ENCODE measurements at places on chromosomes 4 and X.
A peak's percentile ranks its signal among the peaks of the same experiment; 100 is the strongest.

DNA sequence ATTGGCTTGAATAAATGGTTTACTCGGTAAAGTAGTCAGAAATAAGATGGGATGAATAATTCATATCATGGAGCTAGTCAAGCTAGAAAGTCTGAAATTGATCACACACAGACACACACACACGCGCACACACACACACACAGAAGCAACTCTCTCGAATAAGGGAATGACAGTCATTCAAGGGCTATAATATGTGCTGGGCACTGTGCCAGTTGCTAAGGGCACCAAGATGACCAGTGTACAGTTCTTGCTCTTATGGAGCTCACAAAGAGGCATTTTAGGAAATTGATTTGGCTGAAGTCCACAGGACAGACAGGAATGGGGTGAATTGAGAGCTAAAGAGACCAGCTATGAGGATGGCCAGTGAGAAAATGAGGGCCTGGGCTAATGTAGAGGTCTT is 34.2 kb upstream of the SH3D19 start:
- DNase-seq: no peak

- no peak for DNase-seq
These were observed 106.0 kb upstream of the GRXCR1 start for GRCh38 chr4:42786350-42787078.

DNA sequence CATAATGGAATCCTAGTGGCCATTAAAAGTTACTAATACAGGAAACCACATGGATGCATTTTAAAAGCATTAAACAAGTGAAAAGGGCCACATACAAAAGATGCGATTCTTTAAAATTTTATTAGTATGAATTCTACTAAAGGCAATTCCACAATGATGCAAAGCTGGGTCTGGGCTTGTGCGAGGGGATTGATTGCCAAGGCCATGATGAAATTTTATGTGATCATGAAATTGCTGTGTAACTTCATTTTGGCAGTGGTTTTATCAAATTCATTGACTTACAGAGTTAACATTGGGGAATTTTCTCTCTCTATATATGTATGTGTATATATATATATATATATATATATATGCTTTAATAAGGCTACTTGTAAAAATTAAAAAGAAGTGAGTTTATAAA is 1142.5 kb upstream of the IGFBP7 start:
- no peak for DNase-seq

DNA sequence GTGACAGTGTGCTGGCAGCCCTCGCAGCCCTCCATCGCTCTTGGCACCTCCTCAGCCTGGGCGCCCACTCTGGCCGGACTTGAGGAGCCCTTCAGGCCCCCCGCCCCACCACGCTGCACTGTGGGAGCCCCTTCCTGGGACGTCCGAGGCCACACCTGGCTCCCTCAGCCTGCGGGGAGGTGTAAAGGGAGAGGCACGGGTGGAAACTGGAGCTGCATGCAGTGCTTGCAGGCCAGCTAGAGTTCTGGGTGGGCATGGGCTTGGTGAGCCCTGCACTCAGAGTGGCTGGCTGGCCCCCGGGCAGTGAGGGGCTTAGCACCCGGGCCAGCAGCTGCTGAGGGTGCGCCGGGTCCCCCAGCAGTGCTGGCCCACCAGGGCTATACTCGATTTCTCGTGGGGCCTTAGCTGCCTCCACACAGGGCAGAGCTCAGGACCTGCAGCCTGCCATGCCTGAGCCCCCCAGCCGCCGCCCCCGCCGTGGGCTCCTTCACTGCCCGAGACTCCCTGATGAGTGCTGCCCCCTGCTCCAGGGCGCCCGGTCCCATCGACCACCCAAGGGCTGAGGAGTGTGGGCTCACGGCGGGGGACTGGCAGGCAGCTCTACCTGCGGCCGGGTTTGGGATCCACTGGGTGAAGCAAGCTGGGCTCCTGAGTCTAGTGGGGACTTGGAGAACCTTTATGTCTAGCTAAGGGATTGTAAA is 1672.7 kb upstream of the PCDH7 start:
- DNase-seq: no peak

GRCh38 chr4:61958591-61958990 is 758.5 kb downstream of the ADGRL3 start:
- no peak for DNase-seq

GRCh38 chr4:156799121-156799589 is 172.4 kb downstream of the PDGFC start:
- no peak for DNase-seq

DNA sequence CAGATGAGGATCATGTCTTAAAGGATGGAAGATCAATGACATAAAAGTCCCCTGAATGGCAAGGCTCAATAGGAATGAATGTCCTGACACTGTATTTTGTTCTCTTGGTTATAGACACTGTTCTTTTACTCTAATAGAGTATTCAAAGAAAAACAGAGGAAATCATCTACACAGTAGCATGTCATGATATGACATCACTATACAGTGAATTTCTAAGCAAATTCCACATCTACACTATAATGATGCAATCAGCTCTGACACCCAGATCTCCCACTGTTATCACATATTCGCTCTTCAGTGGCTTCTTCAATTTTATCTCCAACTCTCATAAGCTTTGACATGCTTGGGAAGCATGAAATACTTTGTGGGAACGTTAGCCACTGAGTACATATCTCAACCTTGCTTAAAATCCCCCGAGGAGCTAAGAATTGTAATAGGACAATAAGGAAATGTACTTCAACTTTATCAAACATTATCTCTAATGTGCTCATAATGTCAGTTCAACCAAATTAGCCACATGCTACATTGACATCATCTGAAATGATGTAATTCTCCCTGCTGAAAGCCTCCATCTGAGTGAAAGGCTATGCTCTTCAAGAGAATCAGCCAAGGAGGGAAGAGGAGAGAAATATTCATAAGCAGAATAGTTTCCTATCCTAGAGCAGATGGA is 139.6 kb upstream of the PTCHD1 start:
- no peak for DNase-seq

GRCh38 chr4:37719021-37719420 is 32.8 kb upstream of the RELL1 start:
- no peak for DNase-seq

DNA sequence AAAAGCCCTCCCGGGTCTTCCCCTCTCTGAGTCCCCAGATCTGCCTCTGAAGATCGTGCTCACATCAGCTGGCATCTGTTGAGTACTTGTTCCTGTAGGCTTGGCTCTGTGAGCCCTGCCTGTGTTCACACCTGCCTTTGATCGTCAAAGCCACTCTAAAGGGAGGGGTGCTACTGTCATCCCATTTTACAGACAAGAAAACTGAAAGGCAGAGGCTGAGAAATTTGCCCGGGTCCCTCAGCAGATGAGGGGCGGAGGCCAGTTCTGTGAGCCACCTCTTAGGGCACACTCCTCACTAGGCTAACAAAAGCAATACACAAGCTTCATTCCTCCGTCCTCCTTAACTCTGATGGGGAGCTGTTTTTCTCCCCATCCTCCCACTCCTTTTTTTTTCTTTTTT is 655 bp downstream of the CYTL1 start:
- no peak for DNase-seq

DNA sequence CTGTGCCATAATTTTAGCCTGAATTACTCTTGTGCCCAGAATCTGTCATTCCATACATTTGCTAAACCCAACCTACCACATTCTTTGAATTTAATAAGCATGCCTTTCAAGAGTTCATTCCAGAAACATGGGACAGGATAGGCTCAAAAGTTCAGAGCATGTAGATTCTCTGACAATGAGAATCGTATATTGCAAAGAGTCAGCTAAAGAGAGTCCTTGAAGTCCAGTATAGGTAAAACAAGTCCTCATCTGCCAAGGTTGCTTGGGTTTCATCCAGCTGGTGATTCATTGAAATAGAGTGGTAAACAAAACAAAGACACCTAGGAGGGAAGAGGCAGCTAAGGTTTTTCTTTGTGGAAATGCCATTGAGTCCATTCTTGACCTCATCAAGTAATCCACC is 249.3 kb upstream of the DIPK2B start:
- DNase-seq: no peak

DNA sequence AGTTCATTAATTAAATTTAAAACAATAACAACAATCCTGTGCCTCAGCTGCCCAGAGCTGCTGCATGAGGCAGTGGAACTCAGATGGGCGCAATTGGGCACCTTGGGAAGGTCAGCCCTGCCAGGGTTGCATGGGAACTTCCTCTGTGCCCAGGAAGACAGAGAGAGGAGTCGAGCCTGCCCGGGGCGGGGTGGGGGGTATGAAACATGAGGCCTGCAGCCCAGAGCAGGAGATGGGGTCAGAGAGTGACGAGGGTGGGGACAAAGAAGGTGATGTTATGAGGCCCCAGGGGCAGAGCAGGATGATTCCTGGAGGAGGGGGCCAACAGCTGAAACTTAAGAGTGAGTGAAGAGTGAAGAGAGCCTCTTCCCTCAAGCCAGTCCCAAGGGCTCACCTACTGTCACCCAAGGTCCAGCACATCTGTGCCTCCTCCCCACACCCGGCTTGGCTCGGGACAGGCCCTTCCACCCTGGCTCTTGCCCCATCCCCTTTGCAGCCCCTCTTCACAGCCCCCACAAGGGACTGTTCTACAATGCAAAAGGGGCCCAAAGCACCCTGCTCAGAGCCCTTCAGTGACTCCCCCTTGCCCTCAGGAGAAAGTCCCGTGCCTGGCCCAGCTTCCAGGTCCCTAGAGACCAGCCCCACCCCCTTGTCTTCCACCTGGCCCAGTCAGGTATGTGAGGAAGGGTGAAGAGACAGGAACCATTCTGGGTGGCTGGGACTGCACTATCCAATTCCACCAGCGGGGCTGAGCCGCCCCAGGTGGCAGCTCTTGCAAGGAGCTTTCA is 31.4 kb downstream of the HMX1 start:
- DNase-seq: no peak

- no peak for DNase-seq
These were observed 47.3 kb downstream of the TSPAN5 start for GRCh38 chr4:98610926-98611676.

DNA sequence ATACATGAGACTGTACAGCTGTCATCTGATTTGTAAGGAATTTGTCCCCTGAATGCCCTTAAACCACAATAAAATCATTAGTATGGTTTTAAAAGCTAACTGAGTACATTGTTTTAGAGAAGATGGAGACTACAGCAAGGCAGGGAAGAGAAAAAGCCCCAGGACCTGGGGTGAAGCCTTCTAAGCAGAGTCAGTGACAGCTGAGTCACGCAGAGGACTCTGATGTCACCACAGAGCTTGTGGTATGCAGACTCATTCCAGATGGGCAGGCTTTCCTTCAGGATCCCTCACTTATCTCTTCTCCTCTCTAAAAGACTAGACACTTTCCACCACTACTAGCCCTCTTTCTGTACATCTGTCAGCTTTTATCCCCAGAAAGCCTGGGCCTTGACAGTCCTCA is 97.1 kb upstream of the ATOH1 start:
- no peak for DNase-seq

DNA sequence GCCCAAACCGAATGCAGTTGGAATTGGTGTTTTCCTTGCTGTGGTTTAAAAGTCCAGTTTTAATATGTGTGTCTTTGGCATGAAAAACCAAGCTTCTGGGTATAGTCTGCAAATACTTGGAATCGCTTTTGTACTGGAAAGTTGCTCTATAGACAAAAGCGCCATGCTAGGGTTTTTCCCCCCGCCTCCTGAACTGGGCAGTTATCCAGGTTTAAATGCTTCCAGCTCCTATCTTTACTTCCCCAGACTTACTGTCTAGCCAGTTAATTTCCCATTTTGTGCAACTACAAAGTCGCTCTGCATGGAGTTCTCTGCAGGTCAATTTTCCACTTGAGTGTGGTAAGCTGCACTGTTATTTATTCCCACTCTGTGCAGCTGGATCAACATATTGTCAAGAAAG is 2.7 kb downstream of the RASL11B start:
- DNase-seq: no peak

DNA sequence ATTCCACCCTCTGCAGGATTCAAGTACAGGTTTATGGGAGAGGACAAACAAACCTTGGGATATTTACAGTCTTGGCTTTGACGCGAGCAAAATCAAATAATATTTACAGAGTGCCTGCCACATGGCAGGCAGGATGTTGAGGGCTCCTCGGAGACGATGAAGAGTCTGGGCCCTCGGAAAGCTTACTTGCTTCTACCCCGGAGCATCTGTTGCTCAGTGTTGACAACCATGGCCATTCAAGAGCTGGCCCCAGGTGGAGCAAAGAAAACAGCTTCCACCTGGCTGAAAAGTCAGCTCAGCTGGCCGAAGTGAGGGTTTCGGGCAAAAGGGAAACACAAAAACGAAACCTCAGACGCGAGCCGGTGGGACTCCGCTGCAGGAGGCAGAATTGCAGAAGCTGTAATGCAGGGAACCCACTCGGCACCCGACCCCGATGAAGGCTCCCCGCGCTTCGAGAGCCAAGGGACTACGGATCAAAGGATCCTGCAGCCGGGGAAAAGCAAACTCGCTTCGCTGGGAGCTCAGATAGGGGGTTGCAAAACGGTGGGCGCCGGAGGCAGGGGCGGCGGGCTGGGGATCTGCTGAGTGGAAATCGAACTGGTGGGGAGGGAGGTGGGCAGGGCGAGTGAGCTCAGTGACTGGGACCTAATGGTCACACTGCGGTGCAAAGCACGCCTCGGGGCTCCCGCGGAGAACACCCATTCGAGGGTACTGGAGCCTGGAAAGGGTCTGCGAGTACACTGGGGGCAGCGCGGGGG is 805 bp downstream of the ATP8A1 start:
- DNase-seq: peak; percentile 25

DNA sequence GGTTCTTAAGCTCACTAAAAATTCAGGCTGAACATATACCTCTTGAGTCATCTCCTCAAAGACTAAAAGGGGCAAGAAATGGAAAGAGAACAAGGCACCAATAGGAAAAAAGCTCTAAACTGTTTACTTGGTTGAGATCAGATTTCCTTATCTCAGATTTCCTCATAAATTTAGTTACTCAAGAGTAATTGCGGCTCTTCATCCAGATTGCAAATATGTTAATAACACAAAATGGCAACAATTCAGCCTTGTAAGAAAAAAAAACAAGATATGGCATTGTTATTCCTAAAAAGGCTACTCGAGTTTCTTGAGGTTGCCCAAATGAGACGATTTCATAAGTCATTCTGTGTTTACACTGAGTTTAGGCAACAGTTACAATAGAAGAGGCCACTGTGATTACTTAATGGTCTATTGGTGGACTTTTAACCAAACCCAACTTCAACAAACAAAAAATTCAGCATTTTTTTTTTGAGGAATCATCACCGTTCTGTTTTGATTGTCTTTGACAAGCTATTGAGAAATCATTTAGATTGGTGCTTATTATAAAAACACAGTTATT is 97.9 kb upstream of the PDHA1 start:
- DNase-seq: no peak

DNA sequence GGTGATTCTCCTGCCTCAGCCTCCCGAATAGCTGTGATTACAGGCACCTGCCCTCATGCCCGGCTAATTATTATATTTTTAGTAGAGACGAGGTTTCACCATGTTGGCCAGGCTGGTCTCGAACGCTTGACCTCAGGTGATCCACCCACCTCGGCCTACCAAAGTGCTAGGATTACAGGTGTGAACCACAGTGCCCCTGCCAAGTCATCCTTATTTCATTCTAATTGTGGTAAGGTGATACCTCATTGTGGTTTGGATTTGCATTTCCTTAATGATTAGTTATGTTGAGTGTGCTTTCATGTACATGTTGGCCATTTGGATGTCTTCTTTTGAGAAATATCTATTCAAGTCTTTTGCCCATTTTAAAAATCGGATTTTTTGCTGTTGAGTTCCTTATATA is 93.0 kb downstream of the USP9X start:
- DNase-seq: no peak

- no peak for DNase-seq
These were observed 9.3 kb downstream of the PAGE4 start for GRCh38 chrX:49838374-49838773.

GRCh38 chr4:175935016-175935661 is 123.1 kb upstream of the GPM6A start:
- no peak for DNase-seq
